Keratinocyte (primary cell): ENCODE measurements at places on chromosomes 3 and 15. TPM values are rescaled to one million over a fixed set of nuclear protein-coding genes. Genes with fewer than 3 reads are reported as not detected.

CD200 gene
- polyA plus RNA-seq: 0.05 to 0.14 TPM (median 0.07 TPM) in 3 replicates

PLAAT1 gene
- polyA plus RNA-seq: 0.48 to 0.57 TPM (median 0.55 TPM) in 3 replicates

HTR3D gene
- not detected in 3 replicates for polyA plus RNA-seq

AGTR1 gene
- polyA plus RNA-seq: not detected in 3 replicates

GOLGA8R gene
- 0.12 to 0.20 TPM (median 0.17 TPM) in 3 replicates for polyA plus RNA-seq

RTP1 gene
- not detected in 3 replicates for polyA plus RNA-seq

NOX5 gene
- polyA plus RNA-seq: 0.09 to 0.18 TPM (median 0.16 TPM) in 3 replicates

DAZL gene
- polyA plus RNA-seq: not detected in 3 replicates

CLDN11 gene
- 0.12 to 0.23 TPM (median 0.14 TPM) in 3 replicates for polyA plus RNA-seq

TTC14 gene
- polyA plus RNA-seq: 9.0 to 35.6 TPM (median 30.5 TPM) in 3 replicates

ZPLD1 gene
- 1.6 to 3.4 TPM (median 2.1 TPM) in 3 replicates for polyA plus RNA-seq

CPLX3 gene
- polyA plus RNA-seq: 0.03 TPM in 1 of 3 replicates, not detected in the others

HDAC11 gene
- 9.8 to 16.6 TPM (median 12.6 TPM) in 3 replicates for polyA plus RNA-seq

GOLGA6L7 gene
- polyA plus RNA-seq: not detected in 3 replicates

RBPMS2 gene
- not detected in 3 replicates for polyA plus RNA-seq

CCR9 gene
- not detected in 3 replicates for polyA plus RNA-seq

AMOTL2 gene
- polyA plus RNA-seq: 39.8 to 57.2 TPM (median 45.6 TPM) in 3 replicates

QARS1 gene
- polyA plus RNA-seq: 131 to 177 TPM (median 162 TPM) in 3 replicates

ABHD5 gene
- 22.7 to 26.8 TPM (median 22.8 TPM) in 3 replicates for polyA plus RNA-seq

SGO1 gene
- 0.44 to 3.4 TPM (median 2.6 TPM) in 3 replicates for polyA plus RNA-seq

C2CD4A gene
- polyA plus RNA-seq: not detected in 3 replicates

TMCO5A gene
- polyA plus RNA-seq: not detected in 3 replicates

GATM gene
- 0.53 to 1.2 TPM (median 0.60 TPM) in 3 replicates for polyA plus RNA-seq
